ENCODE measurements at places on chromosomes 6 and 20.

GRCh38 chr20:1897541-1897940 lies 2.3 kb downstream of the SIRPA start:
- DNase-seq: no peak

GRCh38 chr20:62525014-62525413 lies 49.2 kb upstream of the GATA5 start:
- DNase-seq: no peak

- DNase-seq: no peak
Observed at GRCh38 chr20:10466325-10466724, 31.2 kb downstream of the SLX4IP start.

DNA sequence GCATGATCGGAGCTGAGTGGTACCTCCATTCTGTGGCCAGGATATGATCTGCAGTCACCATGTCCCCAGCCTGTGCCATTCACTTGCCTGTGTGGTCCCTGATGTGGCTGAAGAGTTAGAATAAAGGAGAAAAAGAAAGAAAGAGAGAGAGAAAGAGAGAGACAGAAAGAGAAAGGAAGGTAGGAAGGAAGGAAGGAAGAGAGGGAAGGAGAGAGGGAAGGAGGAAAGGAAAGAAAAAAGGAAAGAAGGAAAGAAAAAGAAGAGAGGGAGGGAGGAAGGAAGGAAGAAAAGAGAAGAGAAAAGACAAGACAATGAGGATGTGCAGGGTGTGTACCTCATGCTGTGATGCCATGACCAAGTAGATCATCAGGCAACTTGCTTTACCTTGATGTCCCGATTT lies 22.1 kb downstream of the ARMC2 start:
- no peak for DNase-seq
